NCI-H1436 (cell line): ENCODE measurements at places on chromosomes 16 and 17.

DNA sequence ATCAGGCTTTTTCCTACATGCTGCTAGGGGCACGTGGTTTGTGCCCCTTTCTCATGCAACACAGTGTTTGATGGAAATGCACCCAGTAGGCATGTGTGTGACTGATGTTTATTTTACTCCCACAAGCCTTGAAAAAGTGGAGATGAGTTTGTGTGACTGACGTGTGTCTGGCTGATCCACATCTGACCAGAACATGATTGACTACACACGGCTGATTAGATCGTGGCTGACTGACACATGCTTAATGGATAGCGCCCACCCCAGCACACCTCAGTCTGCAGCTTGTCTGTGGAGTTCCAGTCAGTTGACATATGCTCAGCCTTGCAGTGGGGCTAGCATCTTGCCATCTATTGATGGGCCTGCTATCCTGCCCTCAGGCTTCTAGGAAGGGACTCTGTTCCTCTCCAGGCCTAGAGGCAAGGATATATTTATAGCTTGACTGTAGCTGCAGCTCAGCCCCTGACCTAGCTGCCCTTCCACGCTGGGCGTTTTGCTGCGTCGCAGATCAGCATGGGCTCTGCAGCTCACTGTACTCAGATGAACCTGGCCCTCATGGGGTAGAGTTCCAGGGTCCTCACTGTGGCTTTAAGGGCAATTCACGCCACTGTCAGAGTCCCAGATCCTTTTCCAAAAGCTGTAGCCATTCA, 112.3 kb downstream of the HS3ST2 start:
- no peak for DNase-seq

GRCh38 chr17:47288531-47289116, 35.0 kb downstream of the ITGB3 start:
- no peak for DNase-seq

- no peak for DNase-seq
Observed at GRCh38 chr17:7550344-7550743, 1.5 kb downstream of the TNFSF12 start.

GRCh38 chr16:57577691-57578224, 35.3 kb downstream of the ADGRG5 start:
- no peak for DNase-seq

DNA sequence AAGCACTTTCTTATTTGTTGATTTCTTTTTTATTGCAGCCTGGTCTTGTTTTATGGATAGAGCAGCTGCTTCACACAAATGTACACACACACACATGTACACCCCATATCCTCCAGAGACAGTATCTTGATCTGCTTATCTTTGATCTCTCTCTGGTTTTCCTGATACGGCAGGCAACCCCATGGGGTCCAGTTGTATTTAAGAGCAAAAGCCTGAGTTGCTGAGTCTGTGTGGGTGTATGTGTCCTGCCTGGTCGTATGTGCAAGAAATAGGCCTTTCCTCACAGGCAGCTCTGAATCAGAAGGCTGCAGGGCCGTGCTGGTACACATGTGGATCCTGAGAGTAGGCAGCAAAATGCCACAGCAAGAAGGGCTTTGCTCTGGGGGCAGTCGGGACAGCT, 14.6 kb upstream of the LGALS9 start:
- DNase-seq, result no peak

- DNase-seq, result no peak
Observed at GRCh38 chr17:7119314-7119713, 4.7 kb upstream of the ASGR2 start.

DNA sequence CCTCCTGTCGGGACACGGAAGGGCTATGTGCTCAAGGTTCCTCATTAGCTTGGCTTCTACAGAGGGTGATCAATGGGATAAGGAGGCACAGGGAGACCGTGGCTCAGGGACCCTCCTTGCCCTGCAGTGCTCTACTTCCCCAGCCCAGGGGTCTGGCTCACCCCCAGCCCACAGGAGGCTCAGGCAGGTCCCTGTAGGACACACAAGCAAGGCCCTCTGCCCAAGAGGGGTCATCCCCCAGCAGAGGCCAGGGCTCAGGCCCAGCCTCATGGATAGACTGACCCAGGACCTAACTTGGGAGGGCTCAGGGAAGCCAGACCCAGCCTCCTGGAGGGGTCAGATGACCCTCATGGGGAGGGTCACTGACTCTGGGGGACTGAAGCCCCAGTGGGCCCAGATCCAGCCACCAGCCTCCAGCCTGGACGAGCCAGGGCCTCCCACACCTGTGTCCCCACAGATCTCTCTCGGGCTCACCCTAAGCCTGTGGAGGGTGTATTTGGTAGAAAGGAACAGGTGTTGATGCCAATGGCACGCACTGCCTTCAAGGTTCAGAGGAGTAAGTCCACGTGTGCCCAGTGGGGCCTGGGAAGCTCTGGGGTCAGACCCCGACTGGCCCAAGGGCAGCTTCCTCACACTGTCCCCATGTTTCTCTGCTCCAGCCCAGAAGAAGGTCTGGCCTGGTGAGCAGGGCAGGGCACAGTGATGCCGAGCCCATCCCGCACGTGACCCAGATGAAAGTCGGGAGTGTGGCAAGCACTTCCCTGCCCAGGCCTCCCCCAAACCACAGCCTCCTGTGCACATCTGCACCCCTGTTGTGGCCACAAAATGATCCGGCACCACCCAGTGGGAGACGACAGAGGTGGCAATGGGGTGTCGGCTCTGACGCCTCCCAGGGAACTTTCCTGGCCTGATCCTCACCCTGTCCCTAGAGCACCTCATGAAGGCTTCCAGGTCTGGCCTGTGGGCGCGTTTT, 10.9 kb upstream of the KRTAP17-1 start:
- DNase-seq, result no peak

DNA sequence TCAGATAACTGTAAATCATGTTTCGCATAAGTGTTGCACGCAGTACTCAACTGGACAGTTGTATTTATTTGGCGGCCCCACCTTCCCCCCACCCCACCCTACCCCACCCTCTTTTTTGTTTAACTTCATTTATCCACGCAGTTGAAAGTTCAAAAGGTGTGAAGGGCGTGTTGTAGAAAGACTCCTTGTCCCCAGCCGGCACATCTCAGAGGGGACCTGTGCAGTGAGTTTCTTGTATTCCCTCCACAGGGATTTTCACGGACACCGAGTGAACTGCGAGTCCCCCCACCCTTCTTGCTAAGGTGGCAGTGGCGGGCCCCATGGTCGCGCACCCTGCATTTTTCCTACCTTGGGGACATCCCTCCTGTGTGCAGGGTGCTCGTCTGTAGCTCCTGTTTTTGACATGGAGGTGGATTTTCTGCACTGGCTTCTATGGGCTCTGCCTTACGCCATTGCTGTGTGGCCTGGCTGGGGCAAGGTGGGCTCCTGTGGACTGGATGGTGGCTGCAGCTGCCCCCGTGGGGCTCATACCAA, 36.2 kb downstream of the ADCY7 start:
- DNase-seq, result no peak

GRCh38 chr17:63171428-63172393, 205.7 kb downstream of the TANC2 start:
- no peak for DNase-seq

GRCh38 chr17:57562184-57562698, 182.9 kb downstream of the CCDC182 start:
- no peak for DNase-seq

- DNase-seq, result no peak
Observed at GRCh38 chr17:80963812-80964543, 27.7 kb upstream of the CHMP6 start.

DNA sequence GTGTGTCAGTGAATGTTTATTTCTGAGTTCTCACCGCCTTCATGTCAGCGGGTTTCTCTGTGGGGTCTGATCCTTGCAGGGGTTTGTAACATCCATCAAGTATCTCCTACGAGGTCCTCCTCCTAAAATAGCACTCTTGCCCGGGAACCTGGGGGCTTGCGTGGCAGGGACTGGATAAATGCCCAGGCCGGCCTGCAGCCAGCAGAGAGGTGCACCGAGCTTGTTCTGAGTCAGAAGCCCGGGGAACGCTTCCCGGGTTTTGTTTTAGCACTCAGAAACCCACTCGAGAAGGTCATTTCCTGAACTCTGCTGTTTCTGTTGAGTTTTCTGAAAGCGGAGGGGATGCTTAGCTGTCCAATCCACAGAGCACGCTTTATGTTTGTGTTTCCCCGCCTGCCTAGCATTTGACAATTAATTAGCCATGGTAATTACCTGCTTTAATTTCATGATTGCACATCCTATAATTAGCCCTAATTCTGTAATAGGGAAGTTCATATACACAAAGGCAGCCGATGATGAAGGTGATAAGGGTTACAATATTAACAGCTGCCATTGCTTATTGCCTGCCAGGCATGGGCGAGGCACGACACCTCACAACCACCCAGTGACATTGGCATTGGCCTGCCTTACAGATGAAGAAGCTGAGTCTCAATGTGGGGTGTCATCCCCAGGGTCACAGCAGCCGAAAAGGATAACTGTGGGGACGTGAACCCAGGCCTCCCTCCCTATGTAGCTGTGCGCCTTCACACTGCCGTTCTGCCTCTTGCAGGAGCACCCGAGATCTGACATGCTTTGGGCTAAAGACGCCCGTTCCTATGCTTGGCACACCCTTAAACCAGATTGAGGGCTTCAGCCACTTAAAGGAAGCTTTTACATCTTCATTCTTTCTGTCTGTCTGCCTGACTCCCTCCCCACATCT, 333.1 kb downstream of the CPPED1 start:
- DNase-seq, result peak; percentile 53

GRCh38 chr16:31005350-31006085, 4.9 kb downstream of the STX1B start:
- DNase-seq, result no peak

- no peak for DNase-seq
Observed at GRCh38 chr16:31475946-31476302, 4.0 kb downstream of the TGFB1I1 start.

DNA sequence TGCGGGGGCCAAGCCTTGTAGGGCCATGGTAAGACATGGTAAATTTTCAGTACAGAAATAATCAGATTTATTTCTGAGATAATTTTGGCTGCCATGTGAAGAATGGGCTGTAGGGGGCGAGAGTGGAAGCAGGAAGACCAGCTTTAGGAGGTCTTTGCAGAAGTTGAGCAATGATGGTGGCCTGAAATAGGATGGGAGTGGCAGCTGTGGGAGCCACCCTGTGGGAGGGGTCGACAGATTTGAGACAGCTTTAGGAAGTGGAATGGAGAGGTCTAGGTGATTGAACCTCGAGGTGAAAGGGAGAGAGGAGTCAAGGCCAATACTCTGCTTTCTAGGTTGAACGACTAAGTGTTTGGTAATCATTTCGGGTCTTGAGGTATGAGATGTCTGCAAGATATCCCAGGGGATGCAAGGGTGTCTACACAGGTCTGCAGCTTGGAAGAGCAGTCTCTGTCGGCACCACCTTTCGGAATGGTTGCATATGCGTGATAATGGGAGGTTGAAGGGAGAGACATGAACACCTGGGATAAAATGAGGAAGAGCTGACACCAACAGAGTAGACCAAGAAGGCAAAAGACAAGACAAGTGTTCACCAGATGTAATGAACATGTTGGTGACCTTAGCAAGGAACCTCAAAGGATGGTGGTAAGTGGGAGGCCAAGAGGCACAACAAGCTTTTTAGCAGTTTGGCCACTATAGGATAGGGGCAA, 4.2 kb upstream of the ATXN7L3 start:
- DNase-seq, result peak; percentile 18

- peak; percentile 87 for DNase-seq
Observed at GRCh38 chr17:28763804-28764266, 20.0 kb downstream of the TRAF4 start.

DNA sequence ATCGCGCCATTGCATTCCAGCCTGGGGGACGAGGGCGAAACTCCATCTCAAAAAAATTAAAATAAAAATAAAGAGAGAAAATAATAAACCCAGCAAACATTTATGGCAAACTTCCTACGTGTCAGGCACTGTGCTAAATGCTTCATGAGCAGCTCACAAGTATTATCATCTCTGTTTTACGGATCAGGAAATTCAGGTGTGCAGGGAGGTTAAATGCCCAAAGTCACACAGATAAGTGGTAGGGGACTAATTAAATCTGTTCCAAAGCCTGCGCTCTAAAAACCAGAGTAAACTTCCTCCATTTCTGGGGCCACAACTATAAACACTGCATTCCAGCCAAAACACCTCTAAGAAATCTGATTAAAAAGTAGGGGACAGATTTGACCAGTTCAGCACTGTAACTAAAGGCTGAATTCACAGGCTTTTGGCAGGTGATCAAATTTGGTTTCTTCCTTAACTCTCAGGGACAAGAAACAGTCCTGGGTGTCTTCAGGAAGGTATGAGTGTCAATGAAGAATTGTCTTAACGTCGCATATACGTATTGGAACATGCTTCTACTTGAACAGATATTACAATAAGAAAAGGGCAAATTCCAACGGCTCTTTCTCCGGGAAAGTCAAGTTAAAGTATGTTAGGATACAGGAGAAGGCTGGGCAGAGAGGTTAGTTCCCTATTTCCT, 996 bp downstream of the STRADA start:
- no peak for DNase-seq

DNA sequence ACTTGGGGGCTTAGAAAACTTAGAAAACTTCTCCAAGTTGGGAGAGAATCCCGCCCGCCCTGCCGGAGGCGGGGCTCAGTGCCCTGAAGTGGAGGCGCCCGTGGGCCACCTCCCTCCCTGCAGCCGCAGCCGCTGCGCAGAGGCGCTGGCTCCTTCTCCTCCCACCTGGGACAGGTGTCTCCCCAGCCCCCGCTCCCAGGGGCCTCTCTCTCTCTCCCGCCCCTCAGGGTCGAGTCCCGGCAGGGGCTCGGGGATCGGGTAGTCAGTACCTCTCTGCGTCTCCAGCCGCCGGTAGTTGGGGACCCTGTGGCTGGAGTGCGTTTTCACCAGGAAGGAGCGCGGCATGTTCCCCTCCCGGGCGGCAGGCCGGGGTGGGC, 257 bp downstream of the SNAI3 start:
- DNase-seq, result peak; percentile 76

- DNase-seq, result no peak
Observed at GRCh38 chr17:74240618-74241205, 27.3 kb downstream of the TTYH2 start.

GRCh38 chr17:34249478-34249877, 5.6 kb upstream of the CCL2 start:
- DNase-seq, result no peak
